ENCODE measurements at places on chromosomes 3 and 15. TPM values are rescaled to one million over a fixed set of nuclear protein-coding genes. Genes with fewer than 3 reads are reported as not detected.

Gene MORC1
- total RNA-seq = not detected

Gene CX3CR1
- total RNA-seq = under 0.01 TPM

Gene C3orf22
- not detected for total RNA-seq

Gene FGF12
- not detected for total RNA-seq

Gene GOLGA8T
- total RNA-seq = not detected

All from articular chondrocyte of knee joint (primary cell).